Stimulated activated CD8-positive, alpha-beta memory T cell treated with anti-CD3 and anti-CD28 coated beads, Interleukin-12 subunit alpha, Interleukin-12 subunit beta, amount 100 ng/mL, for 1 hour (primary cell): ENCODE measurements at places on chromosomes 4 and X.

- DNase-seq = no peak
Observed at GRCh38 chr4:115090483-115091075, 22.8 kb downstream of the NDST4 start.

DNA sequence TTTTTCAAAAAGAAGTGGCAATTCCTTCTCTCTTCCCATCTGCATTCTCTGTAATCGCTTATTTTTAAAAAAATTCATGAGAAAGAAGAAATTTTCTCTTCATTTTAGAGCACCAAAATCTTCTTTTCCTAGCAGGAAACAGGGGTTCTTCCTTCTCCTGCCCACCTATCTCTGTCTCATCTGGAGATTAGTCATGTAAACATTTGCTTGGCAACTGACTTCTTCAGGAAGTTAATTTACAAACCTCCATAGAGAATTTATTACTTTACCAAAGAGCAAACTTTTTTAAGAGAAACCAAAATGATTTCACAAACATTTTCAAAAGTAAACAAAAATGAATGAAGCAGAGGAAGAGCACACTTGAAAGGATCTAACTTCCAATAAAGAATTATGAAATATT lies 13.5 kb downstream of the TTC29 start:
- no peak for DNase-seq

GRCh38 chr4:26238426-26238777 lies 82.4 kb upstream of the RBPJ start:
- no peak for DNase-seq

DNA sequence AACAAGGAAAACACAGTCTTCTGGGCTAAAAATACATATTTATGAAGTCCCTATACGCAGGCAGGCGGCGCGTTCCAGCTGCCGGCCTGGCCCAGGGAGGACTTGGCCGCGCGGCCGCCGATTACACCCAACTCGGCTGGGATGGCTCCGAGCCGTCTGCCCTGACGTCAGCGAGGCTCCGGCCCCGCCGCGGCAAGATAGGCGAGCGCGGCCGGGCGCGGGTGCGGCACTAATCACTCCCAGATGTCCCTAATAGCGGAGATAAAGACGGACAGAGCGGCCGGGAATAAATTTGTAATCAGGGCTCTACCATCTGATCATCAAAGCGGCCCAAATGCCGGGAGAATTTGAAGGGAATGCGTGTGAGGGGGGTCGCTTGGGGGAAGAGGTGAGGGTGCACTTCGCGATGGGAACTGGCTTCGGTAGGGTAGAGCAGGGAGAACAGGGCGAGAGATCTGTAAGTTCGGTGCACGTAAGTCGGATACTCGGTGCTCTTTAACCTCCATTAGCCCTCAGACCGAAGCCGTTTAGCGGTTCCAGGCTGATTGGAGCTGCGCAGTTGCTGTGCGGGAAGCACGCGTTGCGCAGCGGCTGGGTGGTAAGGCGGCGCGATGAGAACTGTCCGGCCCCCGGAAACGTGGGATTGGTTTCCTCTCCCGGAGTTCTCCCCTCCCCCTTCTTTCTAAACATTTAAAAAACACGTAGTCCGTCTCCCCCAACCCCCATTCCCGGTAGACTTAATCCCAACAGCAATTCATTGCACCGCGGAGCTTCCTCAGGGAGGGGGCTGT lies 7.7 kb downstream of the HAND2 start:
- no peak for DNase-seq

DNA sequence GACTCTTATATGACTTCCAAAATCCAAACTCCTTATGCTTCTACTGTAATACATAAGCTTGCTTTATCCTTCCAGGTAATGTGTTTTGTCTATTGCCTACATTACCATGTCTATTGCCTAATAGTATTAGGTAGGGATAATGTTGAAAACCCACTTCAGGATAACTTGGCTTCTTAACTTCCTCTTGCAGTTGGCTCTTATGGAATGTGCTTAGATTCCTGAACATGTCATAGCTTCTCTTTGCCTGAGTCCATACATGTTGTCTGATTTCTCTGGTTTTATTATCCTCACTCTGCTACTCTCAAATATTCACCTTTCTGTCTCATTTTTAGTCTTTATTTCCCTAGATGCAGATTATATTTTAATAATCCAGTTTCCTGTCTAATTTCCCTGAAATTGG lies 599.9 kb downstream of the IL15 start:
- DNase-seq = no peak

GRCh38 chrX:102849396-102849795 lies 87.7 kb upstream of the RAB40AL start:
- DNase-seq = no peak

GRCh38 chr4:169250796-169251195 lies 20.0 kb downstream of the SH3RF1 start:
- no peak for DNase-seq

- no peak for DNase-seq
Observed at GRCh38 chr4:111838406-111838930, 306.8 kb upstream of the FAM241A start.

DNA sequence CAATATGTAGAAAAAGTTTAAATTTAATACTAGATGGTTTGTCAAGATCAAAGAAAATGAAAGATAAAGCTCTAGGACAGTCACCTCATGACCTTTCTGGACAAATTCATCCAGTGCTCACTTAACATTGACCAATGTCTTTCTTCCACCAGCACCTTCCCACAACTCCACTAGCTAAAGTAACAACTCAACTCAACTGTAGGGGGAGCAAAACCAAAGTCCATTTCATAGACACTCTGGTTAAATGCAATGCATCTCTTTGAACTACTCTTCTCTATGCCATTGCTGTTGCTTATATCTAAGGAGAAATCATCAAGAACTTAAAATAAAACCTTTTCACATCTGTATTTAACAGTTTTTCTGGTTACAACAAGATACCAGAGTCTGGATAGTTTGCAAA lies 25.1 kb downstream of the UGT2B4 start:
- no peak for DNase-seq

GRCh38 chr4:158146736-158147135 lies 26.1 kb downstream of the GASK1B start:
- DNase-seq = no peak

DNA sequence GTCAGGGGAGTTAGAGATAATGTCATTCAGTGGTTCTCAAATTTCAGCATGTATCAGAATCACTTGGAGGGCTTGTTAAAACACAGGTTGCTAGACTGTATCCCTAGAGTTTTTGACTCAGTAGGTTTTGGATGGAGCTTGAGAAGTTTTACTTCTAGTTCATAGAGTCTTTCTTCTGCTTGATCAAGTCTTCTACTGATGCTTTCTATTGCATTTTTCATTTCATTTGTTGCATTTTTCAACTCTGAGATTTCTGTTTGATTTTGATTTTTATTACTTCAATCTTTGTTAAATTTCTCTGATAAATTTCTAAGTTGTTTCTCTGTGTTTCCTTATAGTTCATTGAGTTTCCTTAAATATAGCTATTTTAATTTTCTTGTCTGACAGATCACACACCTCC lies 361.4 kb downstream of the RAPGEF2 start:
- no peak for DNase-seq

DNA sequence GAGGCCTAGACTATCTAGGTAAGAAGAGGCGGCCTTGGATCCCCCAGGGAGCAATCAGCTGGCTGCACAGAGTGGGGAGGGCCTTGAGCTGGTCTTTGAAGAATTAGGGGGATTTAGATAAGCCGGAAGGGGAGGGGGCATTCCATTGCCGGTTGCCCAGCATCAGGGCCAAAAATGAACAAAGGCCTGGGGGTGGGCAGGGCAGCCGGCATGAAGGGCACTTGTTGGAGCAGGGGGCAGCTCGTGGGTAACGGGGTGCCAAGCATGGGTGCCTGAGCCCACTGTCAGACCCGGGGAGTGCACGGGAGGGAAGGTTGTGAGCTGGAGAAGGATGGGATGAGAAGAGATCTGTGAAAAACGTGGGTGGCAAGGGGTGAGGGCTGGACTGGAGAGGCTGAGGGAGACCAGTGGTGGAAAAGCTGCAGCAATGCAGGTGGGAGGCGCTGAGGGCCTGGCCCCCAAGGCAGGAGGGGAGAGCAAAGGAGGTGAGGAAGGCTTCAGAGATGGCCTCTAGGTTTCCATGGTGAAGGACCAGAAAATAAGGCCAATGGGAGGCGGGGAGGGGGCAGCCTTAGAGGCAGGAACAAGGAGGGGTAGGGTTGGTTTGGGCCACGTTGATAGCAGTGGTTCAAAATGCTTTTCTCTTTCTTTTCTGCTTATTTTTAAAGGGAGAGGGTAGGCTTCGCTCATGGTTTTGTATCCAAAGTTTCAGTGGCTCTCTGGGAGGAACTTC lies 8.6 kb downstream of the KLF3 start:
- no peak for DNase-seq

- DNase-seq = peak; percentile 62
Observed at GRCh38 chr4:742742-743311, 37.2 kb downstream of the PCGF3 start.

DNA sequence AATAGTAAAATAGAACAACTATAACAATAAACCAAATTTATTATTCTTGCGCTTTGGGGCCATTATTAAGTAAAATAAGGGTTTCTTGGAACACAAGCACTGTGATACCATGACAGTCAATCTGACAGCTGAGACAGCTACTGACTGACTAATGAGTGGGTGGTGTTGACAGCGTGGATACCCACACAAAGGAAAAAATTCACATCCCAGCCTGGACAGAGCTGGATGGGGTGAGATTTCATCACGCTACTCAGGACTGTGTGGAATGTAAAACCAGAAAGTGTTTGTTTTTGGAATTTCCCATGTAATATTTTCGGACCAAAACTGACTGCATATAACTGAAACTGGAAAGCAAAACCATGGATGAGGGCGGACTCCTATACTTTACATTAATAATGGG lies 48.8 kb downstream of the IGFBP7 start:
- no peak for DNase-seq

DNA sequence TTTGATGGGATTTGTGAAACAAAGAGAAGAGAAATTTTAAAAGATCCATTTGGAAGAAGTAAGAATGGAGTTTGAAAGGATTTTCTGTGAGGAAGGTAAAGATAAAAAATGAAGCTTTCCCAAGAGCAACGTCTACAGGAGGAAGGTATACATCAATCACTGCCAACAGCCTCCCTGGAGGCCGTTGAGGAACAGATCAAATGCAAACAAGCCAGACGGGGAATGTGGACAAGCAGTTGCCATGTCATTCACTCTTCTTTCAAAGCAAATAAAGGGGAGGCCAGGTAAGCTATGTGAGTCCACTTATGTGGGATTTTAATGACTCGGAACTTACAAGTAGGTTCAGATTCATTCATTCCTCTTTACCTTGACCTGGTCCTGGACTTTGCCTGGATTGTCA lies 1020.5 kb upstream of the AGA start:
- DNase-seq = no peak

DNA sequence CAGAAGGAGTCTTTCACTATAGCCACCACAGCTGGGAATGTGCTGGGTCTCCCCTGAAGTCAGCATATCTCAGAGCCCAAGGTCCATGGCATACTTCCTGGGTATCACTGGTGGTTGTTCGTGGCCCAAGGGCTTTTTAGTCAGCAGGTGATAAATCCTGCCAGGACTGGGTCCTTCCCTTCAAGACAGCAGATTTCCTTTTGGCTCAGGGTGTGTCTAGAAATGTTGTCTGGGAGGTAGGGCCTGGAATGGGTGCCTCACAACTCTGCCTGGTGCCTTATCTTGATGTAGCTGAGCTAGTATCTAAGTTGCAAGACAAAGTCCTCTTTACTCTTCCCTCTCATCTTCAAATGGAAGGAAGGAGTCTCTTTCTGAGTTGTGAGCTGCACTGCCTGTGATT lies 102.4 kb upstream of the TMLHE start:
- DNase-seq = no peak

GRCh38 chr4:182369211-182369610 lies 126.0 kb downstream of the TENM3 start:
- no peak for DNase-seq

- DNase-seq = no peak
Observed at GRCh38 chrX:118596390-118596789, 100.8 kb downstream of the DOCK11 start.

- no peak for DNase-seq
Observed at GRCh38 chrX:133681421-133681820, 266.1 kb upstream of the GPC4 start.

DNA sequence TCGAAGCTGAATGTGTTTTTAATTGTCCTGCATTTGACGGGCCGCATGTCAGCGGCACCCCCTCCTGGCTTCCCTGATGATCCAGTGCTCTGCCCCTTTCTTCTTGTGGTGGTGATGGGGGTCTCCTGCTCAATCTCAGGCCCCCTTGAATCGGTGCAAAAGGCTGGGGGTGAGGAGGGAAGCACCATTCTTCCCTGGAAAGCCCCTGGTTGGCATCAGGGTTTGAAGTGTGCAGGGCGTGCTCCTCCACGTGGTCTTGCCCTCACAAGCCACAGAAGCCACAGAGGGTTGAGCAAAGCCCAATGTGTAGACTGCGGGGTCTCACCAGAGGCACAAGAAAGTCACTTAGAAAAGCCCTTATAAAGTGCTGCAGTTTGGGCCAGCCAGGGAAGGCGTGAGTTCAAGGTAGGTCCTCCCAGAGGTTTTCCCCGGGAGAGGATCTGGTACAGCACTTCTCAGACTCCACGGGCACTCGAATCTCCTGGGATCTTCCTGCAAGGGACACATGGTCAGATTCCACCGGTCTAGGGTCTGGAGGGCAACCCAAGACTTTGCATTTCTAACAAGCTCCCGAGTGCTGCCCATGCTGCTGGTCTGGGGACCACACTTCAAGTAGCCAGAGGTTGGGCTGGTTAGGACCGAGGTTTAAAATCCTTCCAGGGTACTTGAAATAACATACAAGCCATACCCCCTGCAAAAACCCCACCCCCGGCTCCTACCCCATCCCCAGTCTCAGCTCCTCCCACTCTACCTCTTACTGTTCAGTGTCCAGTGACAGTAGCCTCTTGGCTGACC lies 35.1 kb downstream of the PSAPL1 start:
- no peak for DNase-seq

DNA sequence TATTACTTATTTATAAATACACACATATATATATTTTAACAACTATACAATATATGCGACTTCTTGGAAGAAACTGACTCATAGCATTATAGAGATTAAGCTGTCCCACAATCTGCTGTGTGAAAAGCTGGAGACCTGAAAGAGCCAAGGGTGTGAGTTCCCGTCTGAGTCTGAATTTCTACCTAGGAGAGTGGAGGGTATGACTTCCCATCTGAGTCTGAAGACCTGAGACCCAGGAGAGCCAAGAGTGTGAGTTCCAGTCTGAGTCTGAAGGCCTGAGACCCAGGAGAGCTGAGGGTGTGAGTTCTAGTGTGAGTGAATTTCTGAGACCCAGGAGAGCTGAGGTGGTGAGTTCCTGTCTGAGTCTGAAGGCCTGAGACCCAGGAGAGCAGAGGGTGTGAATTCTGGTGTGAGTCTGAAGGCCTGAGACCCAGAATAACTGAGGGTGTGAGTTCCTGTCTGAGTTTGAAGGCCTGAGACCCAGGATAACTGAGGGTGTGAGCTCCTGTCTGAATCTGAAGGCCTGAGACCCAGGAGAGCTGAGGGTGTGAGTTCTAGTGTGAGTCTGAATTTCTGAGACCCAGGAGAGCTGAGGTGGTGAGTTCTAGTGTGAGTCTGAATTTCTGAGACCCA lies 8.9 kb upstream of the P2RY8 start:
- DNase-seq = no peak

GRCh38 chr4:143354990-143355389 lies 18.3 kb downstream of the GAB1 start:
- no peak for DNase-seq
